ENCODE measurements at places on chromosomes 11 and 22. TPM values are rescaled to one million over a fixed set of nuclear protein-coding genes. Genes with fewer than 3 reads are reported as not detected.
A peak's percentile ranks its signal among the peaks of the same experiment; 100 is the strongest.

The PANX1 gene
- 32.3 TPM for total RNA-seq

The DDTL gene
- not detected for total RNA-seq

GRCh38 chr11:108431997-108432396, 35.3 kb downstream of the C11orf65 start:
- no peak overlapping the region for H3K4me3 ChIP-seq
- no peak for DNase-seq
- peaks cover 2% of the 10 kb centered on the region for H3K36me3 ChIP-seq
- no peak overlapping the region for H3K27ac ChIP-seq

DNA sequence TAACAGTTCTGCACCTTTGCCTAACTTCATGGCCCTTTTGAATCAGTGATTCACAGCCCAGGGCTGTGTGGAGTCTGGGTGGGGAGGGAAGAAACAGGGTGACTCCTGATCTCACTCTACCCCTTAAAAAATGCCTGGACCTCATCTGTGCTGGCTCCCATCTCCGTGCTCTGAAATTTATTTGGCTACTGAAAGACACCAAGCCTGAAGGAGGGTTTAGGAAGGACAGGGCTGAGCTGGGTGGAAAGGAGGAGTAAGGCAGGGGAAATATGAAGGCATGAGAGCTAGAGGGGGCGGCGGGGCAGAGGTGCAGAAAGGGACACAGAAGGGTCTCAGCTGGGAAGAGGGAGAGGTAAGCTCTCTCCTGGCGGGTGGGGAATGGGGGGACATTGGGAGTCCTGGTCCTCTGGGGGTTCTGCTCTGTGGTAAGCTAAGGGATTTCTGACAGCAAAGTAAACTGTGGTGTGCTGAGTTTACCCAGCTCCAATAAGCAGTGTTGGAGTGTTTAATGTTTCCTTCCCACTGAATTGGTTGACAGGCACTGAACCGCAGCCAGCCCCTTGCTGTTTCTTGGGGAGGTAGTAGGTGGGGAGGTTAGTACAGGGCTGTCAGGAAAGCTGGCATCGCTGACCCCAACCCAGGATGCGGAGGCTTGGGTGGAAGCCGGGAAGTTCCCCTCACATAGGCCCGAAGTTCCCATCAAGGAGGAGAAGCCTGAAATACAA, 71.1 kb downstream of the RPUSD4 start:
- peaks cover 2% of the 10 kb centered on the region for H3K4me1 ChIP-seq
- H3K36me3 ChIP-seq = no peaks in the 10 kb centered on the region
- H3K4me3 ChIP-seq = no peak overlapping the region
- H3K27ac ChIP-seq = no peak overlapping the region
- DNase-seq = no peak

The PATE4 gene
- total RNA-seq = not detected

- no peak overlapping the region for H3K27ac ChIP-seq
- H3K36me3 ChIP-seq = peaks cover under 1% of the 10 kb centered on the region
- H3K27me3 ChIP-seq = no peaks in the 10 kb centered on the region
- DNase-seq = no peak
- H3K4me1 ChIP-seq = no peaks in the 10 kb centered on the region
Measured at GRCh38 chr22:24162436-24162835, 18.9 kb upstream of the SUSD2 start.

The ELP4 gene
- total RNA-seq = 21.5 TPM

The MB gene
- total RNA-seq = not detected

The FJX1 gene
- 11.2 TPM for total RNA-seq

The DKK3 gene
- total RNA-seq = 66.3 TPM

GRCh38 chr22:39745789-39746188, 147.8 kb downstream of the ENTHD1 start:
- H3K36me3 ChIP-seq = no peaks in the 10 kb centered on the region
- H3K4me1 ChIP-seq = no peaks in the 10 kb centered on the region
- H3K27me3 ChIP-seq = peaks cover 19% of the 10 kb centered on the region
- no peak overlapping the region for H3K27ac ChIP-seq

- no peak overlapping the region for H3K4me3 ChIP-seq
- no peak for DNase-seq
- H3K36me3 ChIP-seq = peaks cover 11% of the 10 kb centered on the region
- no peaks in the 10 kb centered on the region for H3K27me3 ChIP-seq
- H3K27ac ChIP-seq = peak overlapping the region; percentile 69
Measured at GRCh38 chr11:75565916-75566762, 4.1 kb downstream of the SERPINH1 start.

DNA sequence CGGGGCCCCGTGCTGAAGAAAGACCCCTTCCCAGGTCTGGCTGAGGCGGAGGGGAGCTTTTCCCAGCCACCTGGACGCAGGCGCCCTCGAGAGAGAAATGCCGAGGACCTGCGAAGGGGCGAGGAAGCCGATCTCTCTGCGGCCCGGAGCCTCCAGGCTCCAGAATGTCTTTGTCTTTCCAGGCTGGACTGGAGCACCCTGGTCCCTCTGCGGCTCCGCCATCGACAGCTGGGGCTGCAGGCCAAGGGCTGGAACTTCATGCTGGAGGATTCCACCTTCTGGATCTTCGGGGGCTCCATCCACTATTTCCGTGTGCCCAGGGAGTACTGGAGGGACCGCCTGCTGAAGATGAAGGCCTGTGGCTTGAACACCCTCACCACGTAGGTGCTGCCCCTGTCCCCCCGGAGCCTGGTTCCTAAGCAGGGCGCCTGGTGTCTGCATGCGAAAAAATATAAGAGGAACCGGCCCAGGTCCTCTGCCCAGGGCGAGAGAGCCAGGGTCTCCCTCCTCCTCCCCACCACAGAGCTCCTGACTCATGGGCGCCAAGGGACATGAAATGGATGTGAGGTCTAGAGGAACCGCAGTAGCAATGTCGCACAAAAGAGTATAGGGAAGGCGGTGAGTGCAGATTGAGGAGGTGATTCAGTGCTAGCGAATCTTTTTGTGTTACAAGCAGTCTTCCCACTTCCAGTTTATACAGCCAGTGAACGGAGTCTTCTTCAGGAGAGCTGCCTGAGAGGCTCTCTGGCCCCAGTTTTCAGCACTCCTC, 11.0 kb downstream of the GLB1L2 start:
- no peaks in the 10 kb centered on the region for H3K4me1 ChIP-seq
- H3K36me3 ChIP-seq = no peaks in the 10 kb centered on the region
- H3K27ac ChIP-seq = no peak overlapping the region
- no peak for DNase-seq
- no peak overlapping the region for H3K4me3 ChIP-seq
- H3K27me3 ChIP-seq = peaks cover 4% of the 10 kb centered on the region

DNA sequence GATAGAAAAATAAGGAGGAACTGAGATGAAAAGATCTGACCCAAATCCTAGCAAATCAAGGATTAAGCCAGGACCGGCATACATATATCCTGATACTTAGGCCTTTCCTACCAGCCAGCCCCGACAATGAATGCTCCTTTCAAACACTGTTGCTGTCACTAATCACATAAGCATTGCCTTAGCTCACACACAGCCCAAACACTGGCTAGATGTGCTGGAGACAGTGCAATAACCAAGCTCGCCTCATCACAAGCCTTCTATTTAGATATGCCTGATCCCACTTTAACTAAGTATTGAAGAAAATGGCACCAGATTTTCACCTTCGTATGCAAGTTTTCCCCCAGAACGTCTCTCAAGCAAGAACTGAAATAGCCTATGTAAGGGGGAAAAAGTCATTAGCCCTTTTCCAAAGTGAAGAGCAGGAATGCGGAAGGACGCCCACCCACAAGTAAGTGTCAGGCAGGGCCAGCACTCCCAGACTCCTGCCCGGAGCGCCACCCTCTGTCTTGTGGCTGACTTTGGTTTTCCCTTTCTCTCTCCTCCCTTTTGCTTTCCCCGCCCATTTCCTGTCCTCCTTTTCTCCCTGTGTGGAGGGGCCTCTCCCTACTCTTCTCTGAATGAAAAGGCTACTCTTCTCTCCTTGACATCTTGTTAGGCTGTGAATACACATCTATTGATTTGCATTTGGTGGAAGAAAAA, 8.9 kb upstream of the OPCML start:
- H3K27me3 ChIP-seq = peaks cover 17% of the 10 kb centered on the region
- peaks cover 7% of the 10 kb centered on the region for H3K4me1 ChIP-seq
- DNase-seq = no peak

DNA sequence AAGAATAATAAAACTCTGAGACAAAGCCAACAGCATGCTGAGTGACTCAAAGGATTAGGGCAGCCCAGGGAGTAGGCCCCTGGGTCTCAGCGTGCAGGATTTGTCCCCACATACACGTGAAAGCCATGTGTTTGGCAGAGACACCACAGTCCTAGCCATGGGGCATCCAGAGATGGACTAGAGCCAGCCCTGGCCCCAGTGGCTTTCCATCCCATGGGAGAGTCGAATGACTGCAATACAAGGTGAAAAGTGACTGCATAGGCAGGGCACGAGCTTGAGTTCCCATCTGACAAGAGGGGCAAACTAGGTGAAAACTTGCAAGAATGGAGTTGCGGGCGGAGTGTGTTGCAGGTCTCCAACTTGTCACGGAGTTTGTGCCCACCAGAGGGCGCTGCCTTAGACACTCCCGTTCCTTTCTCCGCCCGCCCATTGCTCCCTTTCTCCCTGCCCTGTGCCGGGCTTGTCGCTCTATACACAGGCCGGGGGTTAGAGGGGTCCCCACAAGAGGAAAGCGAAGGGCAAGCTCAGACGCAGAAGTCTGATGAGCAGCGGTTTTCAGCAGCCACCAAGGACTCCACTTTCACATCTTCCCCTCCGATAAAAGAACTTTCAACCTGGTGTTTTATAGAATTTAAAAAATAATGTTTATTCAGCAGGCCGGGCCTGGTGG, 24.2 kb downstream of the TSKU start:
- H3K27me3 ChIP-seq = peaks cover 21% of the 10 kb centered on the region
- no peak overlapping the region for H3K4me3 ChIP-seq
- no peaks in the 10 kb centered on the region for H3K36me3 ChIP-seq

DNA sequence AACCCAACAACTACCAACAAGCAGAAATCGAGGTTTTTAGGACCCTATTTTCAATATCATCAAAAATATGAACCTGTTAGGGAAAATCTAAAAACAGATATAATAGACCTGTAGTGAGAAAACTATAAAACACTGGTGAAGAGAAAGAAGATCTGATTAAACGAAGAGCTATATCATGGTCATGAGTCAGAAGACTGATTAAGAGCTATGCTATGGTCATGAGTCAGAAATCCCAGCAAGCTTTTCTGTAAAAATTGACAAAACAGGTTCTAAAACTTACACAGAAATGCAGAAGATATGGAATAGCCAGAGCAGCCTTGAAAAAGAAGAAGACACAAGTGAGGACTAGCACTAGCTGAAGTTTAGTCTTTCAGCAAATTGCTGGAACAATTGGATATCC, 345.0 kb downstream of the TBC1D22A start:
- peaks cover 27% of the 10 kb centered on the region for H3K4me1 ChIP-seq
- H3K27ac ChIP-seq = no peak overlapping the region
- no peak overlapping the region for H3K4me3 ChIP-seq
- no peak for DNase-seq
- no peaks in the 10 kb centered on the region for H3K27me3 ChIP-seq

GRCh38 chr22:50676661-50677492, 4.3 kb downstream of the SHANK3 start:
- no peak for DNase-seq
- peaks cover 29% of the 10 kb centered on the region for H3K27me3 ChIP-seq
- H3K4me1 ChIP-seq = no peaks in the 10 kb centered on the region
- H3K27ac ChIP-seq = no peak overlapping the region
- no peak overlapping the region for H3K4me3 ChIP-seq

The MS4A6E gene
- not detected for total RNA-seq

The CSNK2A3 gene
- 1.3 TPM for total RNA-seq

DNA sequence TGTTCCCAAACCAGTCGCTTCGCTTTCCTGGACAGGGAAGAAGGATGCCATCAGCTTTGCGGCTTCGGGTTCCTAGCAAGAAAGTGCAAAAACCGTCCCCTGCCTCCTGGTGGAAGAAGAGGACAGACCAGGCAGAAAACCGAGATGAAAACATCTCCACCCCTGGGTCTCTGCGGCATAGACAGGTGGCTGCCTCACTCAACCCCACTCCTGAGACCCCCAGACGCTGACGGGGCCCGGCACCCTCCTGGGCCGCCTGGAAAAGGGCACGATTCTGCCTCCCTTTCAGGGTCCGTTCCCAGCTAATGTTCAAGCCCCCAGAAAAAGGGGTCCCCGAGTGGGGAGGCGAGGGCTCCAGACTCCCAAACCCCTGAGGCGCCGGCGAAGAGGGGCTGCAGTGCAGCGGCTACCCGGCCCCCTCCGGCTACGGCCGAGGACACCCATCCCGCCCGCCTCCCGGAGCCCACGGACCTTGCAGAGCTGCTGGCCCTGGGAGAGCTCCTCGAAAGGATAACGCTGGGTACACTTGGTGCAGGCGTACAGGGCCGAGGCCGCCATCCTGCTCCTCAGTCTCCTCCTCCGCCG, 569 bp downstream of the FAM76B start:
- peak; percentile 25 for DNase-seq
- H3K4me3 ChIP-seq = peak overlapping the region; percentile 100
- H3K27me3 ChIP-seq = no peaks in the 10 kb centered on the region
- peaks cover 25% of the 10 kb centered on the region for H3K4me1 ChIP-seq
- H3K36me3 ChIP-seq = peaks cover 21% of the 10 kb centered on the region

DNA sequence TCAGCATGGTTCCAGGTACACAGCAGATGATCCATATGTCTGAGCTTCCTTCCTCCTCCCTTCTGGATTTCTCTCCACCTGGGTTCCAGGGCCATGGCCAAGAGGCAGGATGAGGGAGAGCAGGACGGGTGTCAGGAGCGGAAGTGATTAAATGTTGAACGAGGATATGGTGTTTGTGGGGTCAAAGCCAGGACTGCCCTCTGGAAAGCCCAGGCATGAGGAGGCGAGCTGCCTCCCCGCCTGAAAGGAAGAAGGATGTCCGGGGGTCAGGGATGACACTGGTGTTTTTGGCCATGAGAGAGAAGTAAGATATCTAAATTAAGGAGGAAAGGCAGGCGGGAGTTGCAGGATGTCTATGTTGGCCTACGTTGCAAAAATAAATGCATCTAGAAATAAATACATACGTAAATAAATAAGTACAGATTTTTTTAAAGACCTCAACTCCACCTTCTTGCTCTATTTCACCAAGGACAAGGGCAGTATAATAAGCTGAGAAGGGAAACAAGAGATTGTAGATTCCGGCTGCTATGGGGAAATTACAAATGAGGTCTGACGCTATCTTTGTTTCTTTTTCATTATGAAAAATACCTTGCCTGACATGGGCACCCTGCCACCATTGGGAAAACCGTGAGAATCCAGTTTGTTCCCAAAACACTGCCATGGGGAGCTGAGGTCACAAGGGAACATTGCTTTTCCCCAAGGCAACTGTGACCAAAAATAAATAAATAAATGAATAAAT, 27.6 kb upstream of the LIPT2 start:
- H3K4me3 ChIP-seq = no peak overlapping the region
- H3K4me1 ChIP-seq = peaks cover 11% of the 10 kb centered on the region
- no peak for DNase-seq
- H3K27me3 ChIP-seq = peaks cover 3% of the 10 kb centered on the region
- no peaks in the 10 kb centered on the region for H3K36me3 ChIP-seq
- peak overlapping the region; percentile 47 for H3K27ac ChIP-seq

All from progenitor cell of endocrine pancreas (in vitro differentiated cells).